ENCODE measurements at places on chromosomes 5 and 9.

GRCh38 chr9:2740616-2741015 is 23.3 kb downstream of the KCNV2 start:
- DNase-seq = no peak

GRCh38 chr9:108703429-108703828 is 152.4 kb downstream of the ACTL7B start:
- DNase-seq = no peak

- DNase-seq = no peak
Measured at GRCh38 chr5:95022967-95023695, 261.8 kb downstream of the MCTP1 start.

DNA sequence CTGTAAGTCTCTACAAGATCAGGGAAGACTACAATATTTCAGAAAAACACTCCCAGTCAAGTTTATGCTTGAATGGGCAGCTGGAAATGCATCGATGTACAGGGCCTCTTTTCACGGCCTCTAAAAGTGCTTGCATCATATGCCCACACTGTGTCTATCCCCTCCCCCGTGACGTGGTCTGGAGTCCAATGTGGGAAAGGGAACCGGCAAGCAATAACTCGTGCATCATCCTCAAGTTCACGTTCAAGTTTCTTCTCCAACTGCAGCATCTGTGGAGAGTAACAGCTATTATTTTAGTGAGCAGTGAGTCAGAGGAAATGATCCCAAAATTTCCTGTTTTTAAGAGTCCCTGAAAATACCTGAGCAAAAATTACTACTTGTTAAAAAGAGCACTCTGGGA is 22.3 kb downstream of the ATPSCKMT start:
- DNase-seq = no peak

Measured in stimulated activated CD4-positive, alpha-beta T cell treated with anti-CD3 and anti-CD28 coated beads, Interleukin-1b, Interleukin-23, amount 100 ng/mL, for 4 hours (primary cell).